ENCODE measurements at places on chromosomes 2 and 18. TPM values are rescaled to one million over a fixed set of nuclear protein-coding genes. Genes with fewer than 3 reads are reported as not detected.

CERKL gene
- 5.0 TPM for total RNA-seq

HS6ST1 gene
- total RNA-seq: 90.1 TPM

- no peak for DNase-seq
These were observed 735.5 kb downstream of the CBLN2 start for GRCh38 chr18:71808616-71809015.

- no peak for DNase-seq
These were observed 90.4 kb upstream of the EML6 start for GRCh38 chr2:54632733-54633692.

GRCh38 chr18:23226930-23227725 is 91.8 kb downstream of the CABLES1 start:
- peak; percentile 23 for DNase-seq

DNA sequence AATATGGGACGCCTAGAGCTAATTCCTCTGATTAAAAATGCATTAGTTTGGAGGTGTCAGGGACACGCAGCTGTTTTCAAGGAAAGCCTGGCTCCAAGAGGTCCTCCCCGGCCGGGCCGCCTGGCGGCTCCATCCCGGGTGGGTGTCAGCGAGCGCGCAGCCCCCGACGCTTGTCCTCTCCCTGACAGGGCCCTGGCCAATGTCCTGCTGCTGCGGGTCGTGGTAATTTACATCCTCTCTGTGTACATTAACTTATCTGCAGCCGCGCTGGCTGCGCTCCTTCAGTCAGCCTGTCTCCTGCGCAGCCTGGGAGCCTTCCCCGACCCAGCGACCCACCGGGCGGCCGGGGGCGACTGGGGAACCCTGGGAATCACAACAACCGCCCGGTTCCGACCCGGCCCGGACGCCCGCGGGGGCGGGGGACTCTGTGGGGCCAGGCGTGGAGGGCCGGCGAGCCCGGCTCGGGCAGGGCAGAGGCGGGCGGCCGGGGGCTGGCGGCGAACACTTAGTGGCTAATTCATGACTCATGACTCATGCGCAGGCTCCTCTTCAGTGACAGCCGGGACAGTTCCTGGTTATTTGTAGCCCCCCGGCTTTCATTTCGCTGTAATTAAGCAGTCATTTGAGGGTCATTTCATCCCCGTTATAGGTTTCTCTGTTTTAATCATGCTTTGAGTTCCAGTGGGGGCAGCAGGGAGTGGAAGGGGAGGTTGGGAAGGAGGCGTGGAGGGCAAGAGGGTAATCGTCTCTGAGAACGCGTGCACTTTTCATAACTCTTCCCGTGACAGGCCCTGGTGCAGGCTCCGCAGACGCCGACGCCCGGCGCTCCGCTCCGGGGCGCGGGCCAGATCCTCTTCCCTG is 141.9 kb upstream of the CTAGE1 start:
- DNase-seq: peak; percentile 45

GRCh38 chr2:5694306-5694705 is 2.1 kb downstream of the SOX11 start:
- no peak for DNase-seq

DNA sequence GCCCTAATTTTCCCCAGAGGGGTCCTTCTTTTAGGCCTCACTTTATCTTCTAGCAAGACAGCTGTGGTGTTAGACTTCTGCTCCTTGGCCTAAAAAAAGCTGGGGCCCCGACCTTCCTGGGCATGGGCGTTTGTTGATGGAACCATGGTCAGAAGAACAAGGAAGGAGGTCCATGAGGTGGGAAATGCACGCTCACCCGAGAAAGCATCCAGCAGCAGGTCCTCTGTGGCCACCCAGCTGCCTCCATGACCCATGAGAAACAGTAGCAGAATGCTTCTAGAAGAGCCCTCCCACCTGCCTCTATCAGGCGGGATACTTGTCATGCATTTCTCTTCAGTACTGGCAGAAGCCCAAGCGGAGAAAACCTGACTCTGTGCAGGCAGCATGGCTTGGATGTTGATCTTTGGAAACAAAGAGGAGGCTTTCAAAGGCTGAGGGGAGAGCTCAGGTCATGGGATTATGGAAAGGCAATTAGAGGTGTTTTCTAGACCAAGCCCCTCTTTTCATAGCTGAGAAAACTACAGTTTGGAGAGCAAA is 249.1 kb downstream of the FAM210A start:
- DNase-seq: no peak

DNA sequence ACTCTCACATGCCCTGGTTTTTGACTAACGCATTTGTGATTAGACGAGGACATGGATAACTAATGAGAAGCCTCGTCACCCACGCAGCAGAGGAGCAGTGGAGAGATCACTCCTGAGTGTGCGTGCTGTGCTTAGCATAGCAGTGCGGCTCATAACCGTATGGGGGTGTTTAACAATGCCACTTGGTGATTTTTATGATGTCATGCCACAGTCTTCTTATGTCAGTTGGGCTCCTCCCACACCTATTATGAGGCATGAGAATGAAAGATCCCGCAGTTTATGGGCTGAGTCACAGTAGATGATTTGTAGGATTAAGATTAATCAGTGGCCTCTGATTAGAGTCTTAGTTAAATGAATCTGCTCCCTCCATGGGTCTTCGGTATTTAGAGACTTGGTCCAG is 2.5 kb upstream of the SMIM21 start:
- no peak for DNase-seq
